ENCODE measurements at places on chromosomes 6 and 20. TPM values are rescaled to one million over a fixed set of nuclear protein-coding genes. Genes with fewer than 3 reads are reported as not detected.

Gene HNF4A
- not detected for total RNA-seq

Gene GRM1
- not detected for total RNA-seq

Gene TRIM15
- not detected for total RNA-seq

Gene VGLL2
- total RNA-seq: not detected

Gene CST2
- total RNA-seq: not detected

Gene FOXF2
- total RNA-seq: 5.7 TPM

Gene GGTLC1
- total RNA-seq: not detected

Gene GABRR2
- not detected for total RNA-seq

Gene DEFB124
- not detected for total RNA-seq

Gene LRRC73
- total RNA-seq: 0.83 TPM

Gene PDYN
- total RNA-seq: not detected

Gene CPNE5
- 1.2 TPM for total RNA-seq

Gene FAM83D
- 96.0 TPM for total RNA-seq

Gene SLC13A3
- 0.88 TPM for total RNA-seq

Gene CFAP61
- not detected for total RNA-seq

DNA sequence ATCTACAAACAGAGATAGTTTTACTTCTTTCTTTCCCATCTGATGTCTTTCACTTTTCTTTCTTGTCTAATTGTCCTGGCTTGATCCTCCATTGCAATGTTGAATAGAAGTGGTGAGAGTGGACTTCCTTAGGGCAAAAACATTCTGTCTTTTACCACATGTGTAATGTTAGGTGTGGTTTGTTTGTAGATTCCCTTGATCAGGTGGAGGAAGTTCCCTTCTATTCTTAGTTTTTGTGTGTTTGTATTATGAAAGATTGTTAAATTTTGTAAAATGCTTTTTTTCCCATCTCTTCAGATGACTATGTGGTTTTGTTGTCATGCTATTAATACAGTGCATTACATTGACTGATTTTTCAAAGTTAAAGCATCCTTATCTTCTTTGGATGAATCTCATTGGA, 41.6 kb upstream of the DUSP22 start:
- DNase-seq: no peak

GRCh38 chr6:34317882-34318498, 69.2 kb upstream of the SMIM29 start:
- no peak for DNase-seq

DNA sequence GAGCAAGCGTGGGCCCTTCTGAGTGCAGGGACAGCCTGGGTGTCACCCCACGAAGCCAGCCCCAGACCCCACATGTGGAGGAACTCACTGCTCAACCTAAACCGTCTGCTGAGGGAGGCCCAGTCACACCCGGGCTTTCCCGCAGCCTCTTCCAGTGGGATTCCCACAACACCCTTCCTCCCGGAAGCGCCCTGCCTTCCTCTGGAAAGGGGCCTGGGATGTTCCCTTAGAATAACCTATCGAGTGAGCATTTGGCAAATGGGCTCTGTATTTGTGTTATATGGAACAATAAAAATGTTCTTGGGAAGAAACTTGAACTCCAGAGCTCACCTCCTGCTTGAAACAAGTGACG, 100.0 kb upstream of the DUSP22 start:
- DNase-seq: no peak

DNA sequence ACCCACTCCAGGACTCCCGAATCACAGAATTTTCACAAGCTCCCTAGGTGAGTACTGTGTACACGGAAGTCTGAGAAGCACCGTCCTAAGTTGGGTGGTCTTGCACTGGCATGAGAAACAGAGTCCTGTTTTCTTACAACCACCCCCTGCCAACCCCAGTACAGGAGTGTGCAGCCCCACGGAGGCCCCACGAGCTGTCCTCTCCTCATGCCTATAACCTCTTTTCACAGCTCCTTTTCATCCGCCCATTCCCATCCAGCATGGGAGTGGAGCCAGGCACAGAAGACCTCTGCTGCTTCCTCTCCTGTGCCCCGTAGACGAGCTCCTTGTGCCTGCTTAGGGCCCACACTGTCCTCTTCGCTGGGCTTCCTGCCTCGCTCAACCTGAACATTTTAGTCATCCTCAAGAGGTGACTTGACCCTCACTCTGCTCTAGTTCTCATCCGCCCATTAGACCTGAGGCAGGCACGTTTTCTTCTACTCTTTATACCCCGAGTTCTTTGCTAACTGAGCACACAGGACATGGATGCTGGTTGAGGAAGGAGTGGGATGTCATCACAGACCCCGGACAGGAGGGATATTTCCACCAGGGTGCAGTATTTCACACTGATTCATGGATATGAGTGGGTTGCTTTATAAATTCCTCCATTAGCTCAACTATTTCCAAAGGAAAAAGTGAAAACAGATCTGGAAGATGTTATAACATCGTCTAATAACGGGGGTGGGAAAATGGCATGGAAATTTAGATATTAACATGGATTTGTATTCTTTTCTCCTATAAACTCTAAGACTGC, 160.5 kb downstream of the TTLL2 start:
- DNase-seq: no peak

GRCh38 chr6:52410979-52411378, 9.2 kb upstream of the EFHC1 start:
- no peak for DNase-seq

DNA sequence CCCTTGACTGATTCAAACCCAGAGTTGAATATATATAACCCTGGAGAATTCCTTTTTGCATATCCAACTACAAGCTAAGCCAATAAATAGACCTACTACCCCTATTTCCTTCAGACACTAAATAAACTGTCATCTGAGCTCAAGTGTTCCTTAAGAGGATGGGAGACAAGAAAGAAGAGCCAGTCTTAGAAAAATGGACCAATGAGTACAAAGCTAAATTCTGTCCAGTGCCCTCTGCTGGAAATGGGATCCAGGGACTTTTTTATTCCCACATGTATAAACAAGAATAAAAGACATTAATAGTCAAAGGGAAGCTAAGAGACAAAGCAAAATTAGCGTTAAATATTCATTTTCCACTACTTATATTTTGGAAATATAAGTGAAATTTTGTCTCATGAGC, 4.8 kb downstream of the PPP1R10 start:
- no peak for DNase-seq

DNA sequence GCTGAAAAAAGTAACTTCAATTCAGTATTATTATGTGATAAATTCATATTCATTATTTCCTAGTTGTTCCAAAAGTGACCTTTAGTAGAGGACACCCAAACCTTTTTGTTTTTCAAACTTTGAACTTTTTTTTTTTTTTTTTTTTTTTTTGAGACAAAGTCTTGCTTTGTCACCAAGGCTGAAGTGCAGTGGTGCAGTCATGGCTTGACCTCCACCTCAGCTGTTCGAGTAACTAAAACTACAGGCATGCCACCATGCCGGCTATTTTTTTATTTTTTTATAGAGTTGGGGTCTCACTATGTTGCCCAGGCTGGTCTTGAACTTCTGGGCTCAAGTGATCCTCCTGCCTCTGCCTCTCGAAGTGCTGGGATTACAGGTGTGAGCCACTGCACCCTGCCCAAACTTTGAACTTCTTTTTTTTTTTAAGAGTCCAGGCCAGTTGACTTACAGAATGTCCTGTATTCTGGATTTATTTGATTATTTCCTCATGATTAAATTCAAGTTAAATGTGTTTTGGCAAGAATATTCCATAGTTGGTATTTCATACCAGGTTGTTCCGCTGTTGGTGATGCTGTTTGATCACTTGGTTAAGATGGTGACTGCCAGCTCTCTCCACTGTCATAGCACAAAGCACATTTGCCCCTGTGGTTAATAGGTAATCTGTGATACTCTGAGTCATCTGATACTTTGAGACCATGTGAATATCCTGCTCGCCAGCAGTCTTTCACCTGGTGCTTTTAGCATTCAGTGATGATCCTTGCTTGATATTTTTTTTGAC, 48.0 kb downstream of the VAPB start:
- no peak for DNase-seq

DNA sequence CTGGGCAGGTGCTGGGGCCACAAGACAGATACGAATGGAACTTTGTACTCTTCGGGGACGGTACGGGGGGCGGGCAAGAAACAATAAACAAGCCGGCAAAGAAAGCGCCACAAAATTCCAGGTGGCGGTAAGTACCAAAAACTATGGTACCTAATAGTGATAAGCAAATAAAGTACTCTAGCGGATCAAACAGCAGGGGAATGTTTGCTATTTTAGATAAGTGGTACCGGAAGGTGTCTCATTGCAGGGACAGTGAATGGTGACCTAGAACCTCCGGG, 15.1 kb upstream of the RIPK1 start:
- DNase-seq: no peak

DNA sequence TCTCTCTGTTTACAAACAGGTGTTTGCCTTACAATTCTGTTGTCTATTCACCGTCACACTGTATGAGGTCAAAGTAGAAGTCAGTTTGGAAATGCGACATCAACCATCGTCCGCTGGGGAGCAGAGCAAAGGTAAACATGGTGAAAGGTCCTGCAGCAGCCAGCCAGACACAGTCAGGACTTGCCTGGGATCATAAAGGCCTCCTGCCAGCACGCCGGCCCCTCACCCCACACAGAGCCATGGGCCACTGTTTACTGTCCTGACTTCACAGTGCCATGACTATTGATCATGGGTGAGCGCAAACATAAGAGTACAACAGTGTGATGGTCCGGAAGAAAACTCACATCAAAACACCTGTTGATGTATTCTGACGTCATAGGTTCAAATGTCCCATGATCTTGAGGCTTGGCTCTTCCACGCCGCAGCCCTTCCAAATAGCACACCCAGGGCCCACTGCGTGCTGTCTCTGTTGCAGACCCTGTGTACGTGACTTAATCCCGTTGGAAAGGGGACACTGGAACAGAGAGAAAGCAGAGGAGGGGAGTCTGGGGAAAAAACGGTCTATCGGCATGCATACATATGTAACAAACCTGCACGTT, 16.9 kb upstream of the PPP1R3G start:
- no peak for DNase-seq

GRCh38 chr20:59145247-59145923, 18.2 kb upstream of the ZNF831 start:
- DNase-seq: no peak

DNA sequence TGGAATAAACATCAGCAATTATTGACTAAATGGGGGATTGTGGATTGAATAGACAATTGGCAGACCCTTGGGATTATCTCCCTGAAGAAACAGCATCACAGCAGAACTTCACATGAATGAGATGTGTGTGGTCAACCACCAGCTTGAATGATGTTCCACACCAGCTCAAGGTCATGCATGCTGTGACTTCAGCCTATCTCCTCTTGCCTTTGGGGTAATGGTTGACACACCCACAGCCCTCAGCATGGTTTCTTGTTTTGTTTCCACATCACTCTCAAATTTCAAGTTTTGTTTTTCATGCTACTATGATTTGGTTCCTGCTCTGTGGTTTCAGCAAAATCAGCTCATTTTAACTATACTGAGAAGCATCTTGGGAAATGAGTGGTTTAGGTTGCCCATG, 94.3 kb downstream of the PAK5 start:
- no peak for DNase-seq

- DNase-seq: no peak
Observed at GRCh38 chr6:22570185-22570551, 802 bp downstream of the HDGFL1 start.

DNA sequence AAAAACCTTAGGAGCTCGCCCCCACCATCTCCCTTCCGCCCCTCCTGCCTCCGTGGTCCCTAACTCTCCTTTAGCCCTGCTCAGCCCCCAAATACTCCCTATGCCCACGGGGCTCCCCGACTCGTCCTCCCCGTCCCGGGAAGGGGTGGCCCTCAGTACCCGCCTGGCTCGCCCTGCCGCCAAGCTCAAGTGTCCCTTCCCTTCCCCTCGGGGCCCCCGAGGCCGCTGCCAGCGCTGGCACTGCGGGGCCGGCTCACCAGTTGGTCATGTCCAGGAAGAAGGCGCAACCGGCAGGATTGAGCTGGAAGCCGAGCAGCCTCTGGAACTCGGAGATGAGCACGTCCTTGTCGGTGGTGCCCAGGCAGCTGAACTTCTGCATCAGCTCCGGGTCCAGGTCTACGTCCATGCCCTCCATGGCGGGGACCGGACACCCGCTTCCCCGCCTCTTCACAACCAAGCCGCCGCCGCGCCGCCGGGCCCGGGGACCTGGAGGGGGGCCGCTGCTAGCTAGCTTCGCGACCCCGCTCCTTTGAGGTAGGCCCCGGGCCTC, 303 bp downstream of the ILRUN start:
- no peak for DNase-seq

GRCh38 chr20:19827818-19828217, 69.8 kb downstream of the RIN2 start:
- DNase-seq: no peak

- no peak for DNase-seq
Observed at GRCh38 chr6:18501663-18502013, 114.5 kb downstream of the RNF144B start.

Measured in esophagus squamous epithelium (tissue), 5 donors.